ENCODE measurements at places on chromosomes 6 and 20.

GRCh38 chr6:12973386-12973785 lies 256.8 kb downstream of the PHACTR1 start:
- no peak for DNase-seq

- no peak for DNase-seq
Observed at GRCh38 chr6:160357088-160357487, 8.9 kb downstream of the SLC22A3 start.

GRCh38 chr6:144878577-144878976 lies 593.4 kb downstream of the UTRN start:
- no peak for DNase-seq

- DNase-seq = peak; percentile 29
Observed at GRCh38 chr6:41939176-41939847, 2.3 kb downstream of the CCND3 start.

GRCh38 chr6:170420791-170421776 lies 114.5 kb downstream of the FAM120B start:
- DNase-seq = no peak

DNA sequence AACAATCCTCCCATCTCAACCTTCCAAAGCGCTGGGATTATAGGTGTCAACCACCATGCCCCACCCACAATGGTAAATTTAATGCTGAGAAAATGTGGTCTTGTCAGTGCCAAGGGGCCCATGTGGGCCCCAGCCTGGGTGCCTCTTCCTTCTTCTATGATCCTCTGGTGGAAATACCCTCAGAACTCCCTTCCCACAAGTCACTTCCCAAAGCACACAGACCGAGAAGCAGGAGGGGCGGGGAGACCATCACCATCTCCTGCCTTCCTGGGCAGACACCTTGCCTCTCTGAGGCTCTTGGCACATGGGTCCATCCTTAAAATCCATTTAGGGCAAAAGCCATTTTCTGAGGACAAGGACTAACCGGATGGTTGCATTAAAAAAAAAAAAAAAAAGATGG lies 59.0 kb downstream of the NOL4L start:
- no peak for DNase-seq

DNA sequence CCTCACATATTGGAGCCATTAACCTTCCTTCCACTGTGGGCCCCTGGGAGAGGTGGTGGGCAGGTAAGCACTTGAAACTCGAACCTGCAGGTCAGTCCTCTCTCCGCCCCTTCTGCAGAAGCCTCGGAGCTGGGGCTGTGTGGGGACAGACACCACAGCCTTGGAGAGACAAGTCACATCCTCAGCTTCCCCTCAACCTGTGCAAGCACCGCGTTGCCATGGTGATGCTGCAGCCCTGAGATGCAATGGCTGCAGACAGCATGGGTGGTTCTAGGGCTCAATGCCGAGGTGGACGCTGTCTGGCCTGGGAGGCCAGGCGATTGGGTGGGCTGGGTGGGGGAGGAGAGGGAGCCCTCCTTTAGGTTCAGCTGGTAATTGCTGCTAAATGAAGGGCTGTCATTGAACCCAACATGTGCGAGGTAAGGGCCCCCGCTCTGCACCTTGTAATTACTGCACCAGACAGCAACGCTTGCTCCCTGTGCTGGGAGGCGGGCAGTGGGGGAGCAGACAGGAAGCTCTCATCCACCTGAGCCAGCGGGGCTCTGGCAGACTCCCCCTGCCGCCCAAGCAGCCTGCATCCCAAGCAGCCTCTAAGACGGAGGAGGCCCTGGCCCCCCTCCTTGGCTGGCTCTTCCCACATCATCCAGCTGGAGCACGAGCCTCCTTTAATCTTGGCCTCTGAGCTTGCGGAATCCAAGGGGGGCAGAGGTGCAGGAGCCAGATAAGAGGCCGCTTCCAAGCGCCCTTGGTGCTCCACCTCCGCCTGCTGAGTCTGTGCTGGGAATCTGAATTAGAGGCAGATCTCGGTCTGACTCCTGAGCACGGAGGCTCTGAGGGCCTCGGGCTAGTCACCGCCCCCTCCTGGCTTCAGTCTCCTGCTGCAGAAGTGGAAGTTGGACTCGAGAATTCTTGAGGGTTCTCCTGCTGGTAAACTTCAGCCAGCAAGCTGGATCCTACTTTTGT lies 39.8 kb upstream of the CDH22 start:
- peak; percentile 71 for DNase-seq

DNA sequence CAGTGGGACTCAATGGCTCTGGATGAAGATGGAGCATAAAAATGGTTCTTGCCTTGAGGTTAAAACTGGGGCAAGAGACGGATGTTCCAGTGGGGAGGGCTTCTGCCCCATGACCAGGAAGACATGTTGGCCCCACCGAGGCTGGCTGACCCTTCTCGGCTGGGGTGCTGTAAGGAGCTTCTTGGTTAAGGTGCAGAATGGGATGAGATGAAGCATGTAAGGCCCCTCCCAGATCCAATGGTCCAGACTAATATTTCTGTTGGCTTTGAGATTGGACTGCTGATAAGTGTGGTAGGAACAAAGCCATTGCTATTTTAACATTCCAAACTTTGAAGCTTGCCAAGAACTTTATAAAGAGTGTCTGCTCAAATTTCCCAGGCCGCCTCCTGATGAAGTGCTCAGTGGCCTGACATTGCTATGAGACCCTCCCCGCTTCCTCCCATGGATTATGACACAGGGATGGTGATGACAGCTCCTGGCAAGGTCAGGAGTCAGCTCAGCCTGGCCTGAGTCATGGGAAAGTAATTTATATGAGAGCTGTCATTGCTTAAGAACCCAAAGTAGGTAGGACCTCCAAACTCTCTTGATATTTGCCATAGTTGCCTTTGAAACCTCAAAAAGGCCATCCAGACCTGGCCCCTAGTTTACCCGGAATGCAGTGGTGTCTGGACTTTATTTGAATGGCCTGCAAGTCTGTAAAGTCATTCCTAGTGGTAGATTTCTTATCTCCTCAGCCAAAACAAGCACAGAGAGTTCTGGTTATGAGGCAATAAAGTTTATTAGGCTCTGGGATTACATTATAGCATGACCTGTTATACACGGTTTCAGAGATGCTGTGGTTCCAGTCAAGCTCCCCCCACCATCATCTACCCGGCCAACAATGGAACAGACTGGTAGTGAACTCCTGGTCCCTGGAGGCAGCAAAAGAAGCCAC lies 55.2 kb downstream of the TGM2 start:
- DNase-seq = no peak

- no peak for DNase-seq
Observed at GRCh38 chr6:1770968-1771723, 161.4 kb downstream of the FOXC1 start.

GRCh38 chr20:50366270-50367103 lies 143.7 kb upstream of the PTPN1 start:
- no peak for DNase-seq

- no peak for DNase-seq
Observed at GRCh38 chr20:1391640-1392442, 1.0 kb downstream of the FKBP1A start.

- DNase-seq = no peak
Observed at GRCh38 chr20:33024609-33025317, 6.7 kb upstream of the BPIFB6 start.

GRCh38 chr20:19947611-19948264 lies 69.4 kb upstream of the NAA20 start:
- DNase-seq = no peak

GRCh38 chr6:100322886-100323285 lies 141.8 kb downstream of the SIM1 start:
- DNase-seq = no peak

DNA sequence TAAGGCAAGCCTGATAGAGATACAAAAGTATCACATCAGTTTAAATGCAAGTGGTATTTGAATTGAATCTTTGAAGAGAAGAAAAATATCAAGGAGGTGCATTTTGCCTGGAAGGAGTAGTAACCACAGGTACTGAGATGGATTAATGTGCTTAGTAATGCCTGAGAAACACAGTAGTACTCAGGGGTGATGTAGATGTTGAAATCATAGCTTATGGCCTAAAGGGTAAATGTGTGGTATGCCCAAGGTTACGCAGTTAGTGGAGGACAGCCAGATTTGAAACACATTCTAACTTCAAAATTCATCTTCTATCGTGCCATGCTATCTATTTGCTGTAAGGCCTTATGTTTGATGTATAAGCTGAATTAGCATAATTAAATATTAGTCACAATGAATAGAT lies 55.9 kb downstream of the STXBP5 start:
- no peak for DNase-seq

DNA sequence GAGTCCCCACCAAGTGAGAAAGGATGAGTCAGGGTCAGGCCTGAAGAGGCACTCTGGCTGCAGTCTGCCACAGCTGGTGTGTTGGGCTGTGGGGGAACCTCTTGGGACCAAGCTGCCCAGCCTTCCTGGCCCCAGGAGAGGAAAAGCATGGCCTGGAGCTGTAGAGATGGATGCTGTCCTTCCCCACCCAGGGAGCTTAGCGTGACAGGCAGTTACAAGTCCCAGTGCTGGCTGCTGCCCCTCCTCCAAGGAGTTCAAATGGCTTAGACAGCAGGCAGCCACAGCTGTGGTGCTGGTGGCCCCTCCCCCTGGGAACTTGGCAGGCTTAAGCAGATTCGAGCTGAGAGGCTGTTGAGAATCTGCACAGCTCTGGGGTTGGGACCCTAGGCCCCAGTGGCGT lies 253.2 kb downstream of the PLCB1 start:
- peak; percentile 21 for DNase-seq

DNA sequence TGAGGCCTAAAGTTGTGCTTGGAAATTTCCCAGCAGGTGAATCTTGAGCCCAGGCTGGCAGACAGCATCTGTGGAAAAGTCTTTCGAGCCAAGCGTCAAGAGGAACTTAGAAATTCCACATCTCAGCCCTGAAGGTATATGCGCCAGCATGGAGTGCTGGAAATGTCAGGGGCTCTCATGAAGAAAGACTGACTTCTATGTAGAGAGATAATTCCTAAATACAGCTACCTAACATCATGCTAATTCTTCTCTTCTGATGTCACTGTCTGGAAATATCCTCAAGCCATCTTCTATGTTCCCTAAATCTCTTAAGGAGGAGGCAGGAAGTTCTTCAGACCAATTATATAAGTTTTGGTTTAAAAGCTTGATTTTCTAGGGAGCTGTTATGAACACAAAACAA lies 492.4 kb upstream of the MARCKS start:
- DNase-seq = no peak

DNA sequence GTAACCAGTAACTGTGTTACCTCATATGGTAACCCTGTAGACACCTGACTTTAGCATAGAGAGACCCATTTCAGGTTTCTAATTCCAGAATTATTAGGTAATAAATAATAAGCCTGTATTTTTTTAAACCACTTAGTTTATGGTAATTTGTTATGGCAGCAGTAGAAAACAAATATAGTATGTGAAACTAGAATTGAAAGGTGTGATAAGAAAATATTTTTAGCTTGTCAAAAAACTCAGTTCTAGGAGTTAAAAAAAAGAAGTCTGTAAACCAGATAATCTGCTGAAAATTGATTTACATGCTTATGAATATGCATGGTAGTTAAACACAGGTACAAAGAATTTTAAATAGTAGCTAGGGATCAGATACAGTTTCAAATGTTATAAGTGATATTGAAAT lies 695.0 kb upstream of the GJE1 start:
- no peak for DNase-seq

GRCh38 chr20:43893930-43894329 lies 20.7 kb upstream of the TOX2 start:
- no peak for DNase-seq

GRCh38 chr6:9503111-9503761 lies 911.6 kb downstream of the TFAP2A start:
- DNase-seq = no peak

DNA sequence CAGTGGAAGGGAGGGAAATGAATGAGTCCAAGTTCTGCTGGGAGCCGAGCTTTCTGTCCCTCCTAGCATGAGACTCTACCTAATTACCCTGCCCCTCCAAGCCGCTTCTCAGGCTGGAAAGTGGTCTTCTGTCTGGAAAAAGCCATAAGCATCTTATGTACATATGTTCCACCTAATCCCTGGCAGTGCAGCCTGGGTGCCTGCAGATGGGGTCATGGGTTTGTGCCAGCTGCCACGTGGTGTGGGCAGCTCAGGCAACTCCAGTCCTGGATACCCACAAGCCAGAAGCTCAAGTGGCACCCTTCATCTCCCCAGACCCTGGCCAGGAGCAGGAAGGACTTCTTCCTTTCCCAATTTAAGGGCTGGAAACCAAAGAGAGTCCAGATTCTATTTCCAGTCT lies 253.1 kb downstream of the LY86 start:
- no peak for DNase-seq

DNA sequence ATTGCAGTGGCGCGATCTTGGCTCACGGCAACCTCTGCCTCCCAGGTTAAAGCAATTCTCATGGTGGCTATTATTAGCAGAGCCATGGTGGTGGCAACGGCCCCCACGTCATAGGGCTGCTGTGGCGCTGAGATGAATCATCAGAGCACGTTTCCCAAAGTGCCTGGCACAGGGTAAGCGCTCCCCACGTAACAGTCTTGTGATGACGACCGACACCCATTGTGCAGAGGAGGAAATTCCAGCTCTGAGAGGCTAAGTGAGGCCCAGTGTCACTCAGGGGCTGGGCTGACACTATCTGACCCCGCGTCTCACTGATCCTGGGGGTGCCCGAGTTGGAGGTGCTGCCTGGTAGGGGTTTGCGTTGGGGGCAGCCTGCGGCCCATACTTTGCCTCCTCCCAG lies 16.2 kb downstream of the SUN5 start:
- DNase-seq = no peak

DNA sequence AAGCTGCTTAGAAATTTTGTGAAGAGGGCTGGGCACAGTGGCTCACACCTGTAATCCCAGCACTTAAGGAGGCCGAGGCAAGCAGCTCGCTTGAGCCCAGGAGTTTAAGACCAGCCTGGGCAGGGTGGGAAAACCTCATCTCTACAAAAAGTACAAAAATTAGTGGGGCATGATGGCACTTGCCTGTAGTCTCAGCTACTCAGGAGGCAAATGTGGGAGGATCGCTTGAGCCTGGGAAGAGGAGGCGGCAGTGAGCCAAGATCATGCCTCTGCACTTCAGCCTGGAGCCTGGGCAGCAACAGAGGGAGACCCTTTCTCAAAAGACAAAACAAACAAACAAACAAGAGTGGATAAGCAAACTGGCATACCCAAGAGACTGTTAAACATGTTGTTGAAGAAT lies 308.3 kb upstream of the ADGRB3 start:
- no peak for DNase-seq

DNA sequence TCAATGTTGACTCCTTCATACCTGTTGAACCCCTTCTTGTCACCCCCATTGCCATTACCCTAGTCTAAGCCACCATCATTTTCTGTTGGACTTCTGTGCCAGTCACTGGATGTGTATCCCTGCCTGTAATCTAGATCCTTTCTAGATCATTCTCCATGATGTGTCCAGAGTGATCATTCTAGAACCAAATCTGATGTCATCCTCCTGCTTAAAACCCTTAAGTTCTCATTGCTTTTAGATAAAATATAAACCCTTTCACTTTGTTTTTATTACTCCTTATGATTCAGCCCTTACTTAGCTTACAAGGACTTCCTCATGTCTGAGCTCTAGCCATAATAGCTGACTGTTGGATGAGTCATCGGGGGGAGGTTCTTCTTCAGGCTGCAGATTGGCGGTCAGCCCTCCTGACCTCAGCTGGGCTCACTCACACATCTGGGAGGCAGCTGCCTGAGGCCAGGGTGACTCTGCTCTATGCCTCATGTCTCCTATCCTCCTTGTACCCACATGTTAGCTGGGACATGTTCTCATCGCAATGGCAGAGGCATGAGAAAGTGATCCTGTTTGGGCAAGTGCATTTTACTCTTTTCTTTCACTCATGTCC lies 287.6 kb downstream of the ESR1 start:
- DNase-seq = no peak

Measured in anterior cingulate cortex (tissue), 58 donors.